ENCODE measurements at places on chromosomes 6 and 20.

GRCh38 chr6:100503043-100503705 is 38.5 kb upstream of the SIM1 start:
- no peak for DNase-seq

DNA sequence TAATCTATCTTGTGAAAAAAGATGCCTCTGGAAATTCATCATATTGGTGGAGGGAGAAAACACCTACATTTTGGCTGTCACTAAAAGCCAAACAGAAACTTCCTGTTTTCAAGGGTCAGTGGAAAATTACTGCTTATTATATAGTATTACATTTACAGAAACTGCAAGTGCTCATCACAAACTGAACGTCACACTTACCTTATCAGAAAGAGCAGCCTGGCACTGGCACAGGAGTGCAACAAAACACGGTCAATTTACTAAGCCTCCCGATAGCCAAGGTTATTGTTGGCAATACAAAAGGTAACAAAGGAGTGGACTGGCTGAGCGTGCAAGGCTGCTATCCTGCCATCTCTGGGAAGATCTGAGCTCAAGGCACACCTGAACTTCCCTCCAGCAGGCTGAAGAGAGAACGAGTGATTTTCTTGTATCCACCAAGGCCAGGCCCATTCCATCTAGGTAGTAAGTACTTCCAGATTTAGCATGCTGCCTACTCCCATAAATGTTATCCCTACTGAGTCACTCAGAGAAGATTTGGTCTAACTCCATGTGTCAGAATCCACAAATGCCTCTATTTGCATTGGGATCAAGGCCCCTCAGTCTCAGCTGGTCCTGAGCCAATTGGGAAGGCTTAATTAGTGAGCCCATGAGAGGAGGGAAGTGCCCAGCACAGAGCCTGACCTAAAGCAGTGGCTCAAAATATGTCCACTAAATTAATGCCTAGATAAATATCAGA is 399.8 kb downstream of the BTBD9 start:
- DNase-seq: no peak

DNA sequence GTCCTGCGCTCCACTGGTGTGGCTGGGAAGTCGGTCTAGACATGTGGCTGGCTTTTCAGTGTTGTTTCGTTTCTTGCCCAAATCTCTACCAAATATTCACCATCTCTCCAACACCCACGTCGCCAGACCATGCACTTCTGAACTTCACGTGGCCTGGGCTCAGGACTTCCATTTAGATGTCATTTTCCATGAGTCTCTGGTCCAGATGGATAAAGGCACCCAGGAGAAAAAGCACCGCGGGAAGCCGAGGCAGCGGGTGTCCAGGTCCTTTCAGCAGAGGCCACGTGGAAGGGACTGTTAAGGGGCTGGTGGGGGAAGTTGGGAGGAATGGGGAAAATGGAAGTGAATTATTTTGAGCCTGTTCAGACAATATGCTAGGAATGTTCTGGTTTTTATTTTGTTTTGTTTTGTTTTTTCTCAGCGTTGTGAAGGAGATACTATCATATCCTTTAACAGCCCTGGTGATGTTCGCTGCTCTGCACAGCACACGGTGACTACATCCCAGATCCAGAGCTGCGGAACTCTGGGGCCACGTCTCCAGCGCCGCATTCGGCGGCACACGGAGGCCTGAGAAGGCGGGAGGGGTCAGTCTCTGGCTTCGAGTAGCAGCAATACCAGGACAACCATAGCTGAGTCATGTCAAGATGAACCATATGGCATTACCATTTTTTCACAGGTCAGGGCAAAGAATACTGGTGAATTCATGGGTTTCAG is 230.3 kb downstream of the THBS2 start:
- no peak for DNase-seq

- DNase-seq: no peak
Observed at GRCh38 chr20:37552415-37552814, 24.7 kb upstream of the BLCAP start.

DNA sequence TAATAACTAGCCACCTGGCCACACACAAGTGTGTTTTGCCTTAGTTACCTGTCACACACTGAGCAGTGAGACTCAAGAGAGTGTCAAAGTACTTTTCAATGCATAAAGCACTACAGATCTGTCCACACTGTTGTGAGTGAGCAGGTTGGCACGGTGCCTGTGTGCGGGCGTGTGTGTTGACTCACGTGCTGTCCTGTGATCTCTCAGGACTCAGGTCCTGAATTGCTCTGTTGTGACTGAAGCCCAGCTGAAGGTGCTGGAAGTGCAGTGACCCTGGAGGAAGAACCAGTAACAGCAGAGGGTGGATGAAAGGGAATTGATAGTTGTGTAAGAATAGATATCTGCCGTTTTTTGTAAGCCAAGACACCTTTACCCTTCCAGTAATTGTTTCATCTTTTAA is 18.3 kb downstream of the SLC16A10 start:
- DNase-seq: no peak

GRCh38 chr20:6866741-6867140 is 99.3 kb downstream of the BMP2 start:
- no peak for DNase-seq

- no peak for DNase-seq
Observed at GRCh38 chr6:45535933-45536332, 158.2 kb upstream of the SUPT3H start.

GRCh38 chr6:4180652-4181255 is 45.4 kb upstream of the ECI2 start:
- DNase-seq: no peak

- DNase-seq: no peak
Observed at GRCh38 chr20:62735331-62735821, 26.7 kb downstream of the NTSR1 start.

GRCh38 chr20:47691625-47692024 is 93.7 kb downstream of the SULF2 start:
- no peak for DNase-seq

- DNase-seq: no peak
Observed at GRCh38 chr20:63533388-63533787, 3.8 kb downstream of the PTK6 start.

GRCh38 chr20:2955257-2955970 is 82.1 kb downstream of the PTPRA start:
- DNase-seq: no peak

DNA sequence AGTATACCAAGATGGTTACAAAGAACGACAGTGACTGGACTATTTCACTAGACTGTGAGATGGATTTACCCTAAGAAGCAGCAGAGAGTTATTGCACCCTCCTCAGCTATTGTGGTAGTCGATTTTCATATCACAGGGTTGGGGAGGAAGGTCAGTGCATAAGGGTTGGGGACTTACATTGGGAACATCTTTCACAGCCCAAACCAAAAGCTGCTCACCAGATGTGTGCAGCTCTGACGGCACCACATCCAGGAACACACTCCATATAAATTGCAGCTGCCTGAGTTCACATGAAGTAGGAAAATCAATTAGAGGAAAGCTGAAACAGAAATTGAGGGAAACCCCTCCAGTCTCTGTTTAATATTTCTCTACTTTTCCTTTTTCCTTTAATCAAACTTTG is 470.5 kb upstream of the NRSN1 start:
- DNase-seq: no peak

DNA sequence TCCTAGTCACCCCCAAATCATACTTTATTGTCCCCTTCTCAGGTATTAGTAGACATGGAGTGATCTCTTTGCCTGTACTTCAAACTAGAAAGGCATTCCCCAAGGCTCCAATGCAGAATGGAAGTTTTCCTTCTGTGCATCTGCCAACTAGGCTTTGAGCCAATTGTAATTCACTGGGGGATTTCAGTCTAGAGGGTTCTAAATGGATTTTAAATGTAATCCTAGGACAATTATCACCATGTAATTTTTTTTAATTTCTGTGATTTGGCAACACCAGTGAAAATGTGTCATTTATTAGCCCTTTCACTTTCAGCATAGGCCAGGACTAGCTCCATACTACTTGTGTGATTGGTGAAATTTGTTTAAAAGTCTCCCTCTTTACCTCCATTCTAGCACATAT is 557.6 kb upstream of the MARCKS start:
- no peak for DNase-seq

DNA sequence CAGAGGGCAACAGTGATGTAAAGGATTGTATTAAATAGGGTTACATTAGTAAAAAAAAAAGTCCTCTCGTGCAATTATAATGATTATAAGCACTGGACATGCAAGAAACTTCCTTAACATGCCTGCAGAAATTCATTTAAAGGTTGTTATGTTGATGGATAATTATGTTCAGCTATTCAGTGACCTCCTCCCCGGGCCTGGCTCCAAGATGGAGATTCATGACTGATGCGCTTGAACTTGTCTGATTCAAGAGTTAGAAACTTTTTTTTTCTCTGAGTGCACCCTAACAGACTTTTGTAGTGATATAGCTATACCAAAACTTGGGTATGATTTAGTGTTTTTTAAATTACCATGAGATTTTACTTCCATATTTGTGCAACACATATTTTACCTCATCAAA is 1170.0 kb upstream of the CITED2 start:
- DNase-seq: no peak

DNA sequence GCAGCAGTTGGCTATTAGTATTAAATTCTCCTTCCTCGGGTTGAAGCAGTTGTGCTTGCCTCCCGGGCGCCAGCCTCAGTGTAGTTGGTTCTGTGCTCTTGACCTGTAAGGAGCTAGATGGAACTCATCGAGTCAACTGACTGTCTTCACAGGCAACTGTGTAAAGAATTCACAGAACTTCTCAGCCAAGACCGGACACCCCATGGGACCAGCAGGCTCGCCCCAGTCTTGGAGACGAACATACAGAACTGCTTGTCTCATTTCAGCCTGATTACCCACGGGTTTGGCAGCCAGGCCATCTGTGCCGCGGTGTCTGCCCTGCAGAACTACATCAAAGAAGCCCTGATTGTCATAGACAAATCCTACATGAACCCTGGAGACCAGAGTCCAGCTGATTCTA is 8.5 kb downstream of the TFAP2C start:
- DNase-seq: no peak

- no peak for DNase-seq
Observed at GRCh38 chr6:39947611-39948068, 13.4 kb upstream of the MOCS1 start.

DNA sequence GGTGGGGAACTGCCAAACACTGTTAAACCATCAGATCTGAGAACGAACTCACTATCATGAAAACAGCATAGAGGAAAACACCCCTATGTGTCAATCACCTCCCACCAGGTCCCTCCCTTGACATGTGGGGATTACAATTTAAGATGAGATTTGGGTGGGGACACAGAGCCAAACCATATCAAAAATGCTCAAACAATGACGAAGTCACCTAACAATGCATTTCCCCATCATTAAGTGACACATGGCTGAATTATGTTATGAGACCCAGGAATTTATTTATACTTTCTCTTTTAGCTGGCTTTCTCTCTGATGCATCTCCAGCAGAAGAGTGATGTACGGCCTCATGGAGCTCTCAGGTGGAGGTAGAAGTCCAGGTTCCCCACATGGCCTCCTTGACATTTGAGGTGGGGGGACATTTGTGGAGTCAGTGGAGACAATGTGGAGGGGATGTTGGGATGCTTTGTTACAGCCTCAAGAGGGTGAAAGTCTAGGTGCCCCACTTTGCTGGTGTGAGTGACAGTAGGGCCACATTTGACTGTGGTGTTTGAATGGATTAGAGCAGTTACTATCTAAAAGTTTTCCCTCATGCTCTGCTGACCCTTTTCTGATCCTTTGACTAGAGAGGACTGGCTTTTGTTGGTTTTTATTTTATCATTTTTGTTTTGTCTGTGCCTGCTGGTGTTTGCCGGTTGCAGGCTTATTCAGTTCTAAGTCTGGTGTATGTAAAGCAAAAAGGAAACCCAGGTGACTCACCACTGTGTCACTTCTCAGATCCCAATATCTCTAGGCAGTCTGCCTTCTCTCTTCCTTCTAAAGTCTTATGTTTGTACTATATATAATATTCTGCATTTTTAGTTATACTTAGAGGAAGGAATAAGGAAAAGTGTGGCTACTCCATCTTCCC is 18.5 kb upstream of the DCBLD1 start:
- no peak for DNase-seq

Data from NCI-H2081 treated with DMSO at 0.1 percent for 48 hours (cell line).